HepG2 (cell line): ENCODE measurements at places on chromosomes 6 and 20. TPM values are rescaled to one million over a fixed set of nuclear protein-coding genes. Genes with fewer than 3 reads are reported as not detected.

DNA sequence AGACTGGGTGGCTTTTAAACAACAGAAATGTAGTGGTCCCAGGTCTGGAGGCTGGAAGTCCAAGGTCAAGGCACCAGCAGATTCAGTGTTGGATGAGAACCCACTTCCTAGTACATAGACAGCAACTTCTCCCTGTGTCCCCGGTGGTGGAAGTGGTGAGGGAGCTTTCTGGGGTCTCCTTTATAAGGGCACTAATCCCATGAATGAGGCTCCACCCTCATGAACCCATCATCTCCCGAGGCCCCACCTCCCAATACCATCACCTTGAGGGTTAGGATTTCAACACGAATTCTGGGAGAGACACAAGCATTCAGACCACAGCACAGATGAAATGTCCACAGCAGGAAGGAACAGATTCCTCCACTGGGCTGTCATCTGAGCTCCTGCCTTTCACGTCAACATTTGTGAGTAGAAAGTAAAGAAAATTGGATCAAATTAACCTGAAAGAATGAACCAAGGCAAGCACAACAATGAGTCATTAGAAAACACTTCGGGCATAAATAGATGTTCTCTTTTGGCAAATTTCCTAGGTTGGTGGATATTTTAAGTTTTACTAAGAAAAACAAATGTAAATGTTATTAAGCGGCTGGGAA, 130.7 kb downstream of the RNASET2 start:
- no peak for DNase-seq

BCAS1 gene
- total RNA-seq, result 0.67 and 0.91 TPM in 2 replicates

DNA sequence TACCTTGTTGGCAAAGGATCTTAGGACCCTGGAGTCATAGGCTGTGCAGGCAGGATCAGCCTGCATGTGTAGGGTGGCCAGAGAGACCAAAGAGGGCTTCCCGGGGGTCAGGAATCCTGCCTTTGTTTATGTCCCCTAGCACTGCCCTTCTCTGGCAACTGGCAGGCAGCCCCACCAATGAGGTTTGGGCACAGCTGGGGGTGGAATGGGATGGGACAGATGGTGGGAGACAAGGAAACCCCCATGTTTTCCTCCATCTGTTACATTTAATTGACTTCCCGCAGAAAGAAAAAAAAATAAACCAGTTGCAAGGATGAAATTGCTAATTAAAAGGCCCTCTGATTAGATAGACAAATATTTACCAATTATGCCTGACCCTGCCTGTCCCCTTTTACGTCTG, 27.6 kb downstream of the CD40 start:
- DNase-seq, result no peak

ZSWIM3 gene
- 5.8 and 7.3 TPM in 2 replicates for total RNA-seq

DNA sequence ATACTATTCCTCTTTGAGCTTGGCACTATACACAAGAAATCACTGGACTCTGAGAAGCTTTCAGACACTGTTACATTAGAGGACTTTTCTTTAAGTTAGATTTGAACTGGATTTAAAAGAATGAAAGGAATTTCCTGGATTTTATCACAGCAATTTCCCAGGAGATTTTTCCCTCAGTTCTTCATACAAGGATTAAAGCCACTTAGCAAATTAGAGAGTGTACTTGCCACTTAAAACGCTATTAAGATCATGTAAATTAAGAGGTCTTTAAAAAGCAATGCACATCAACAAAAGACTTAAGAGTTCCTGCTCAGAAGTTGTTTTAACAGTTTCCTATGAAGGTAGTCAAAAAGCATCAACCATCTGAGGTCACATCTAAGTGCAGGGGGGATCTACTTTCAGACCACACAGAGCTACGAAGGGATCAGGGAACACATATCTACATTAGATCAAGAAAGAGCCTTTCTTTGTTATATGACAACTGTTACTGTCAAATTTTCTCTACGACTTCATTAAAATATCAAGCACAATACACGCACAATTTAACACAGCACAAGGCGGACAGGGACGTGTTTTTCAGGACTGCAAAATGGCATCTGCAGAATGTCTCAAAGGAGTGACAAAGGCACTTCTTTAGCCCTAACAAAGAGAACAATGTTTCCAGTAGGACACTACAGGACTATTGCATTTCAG, 65.8 kb downstream of the EPB41L2 start:
- DNase-seq, result no peak

DNA sequence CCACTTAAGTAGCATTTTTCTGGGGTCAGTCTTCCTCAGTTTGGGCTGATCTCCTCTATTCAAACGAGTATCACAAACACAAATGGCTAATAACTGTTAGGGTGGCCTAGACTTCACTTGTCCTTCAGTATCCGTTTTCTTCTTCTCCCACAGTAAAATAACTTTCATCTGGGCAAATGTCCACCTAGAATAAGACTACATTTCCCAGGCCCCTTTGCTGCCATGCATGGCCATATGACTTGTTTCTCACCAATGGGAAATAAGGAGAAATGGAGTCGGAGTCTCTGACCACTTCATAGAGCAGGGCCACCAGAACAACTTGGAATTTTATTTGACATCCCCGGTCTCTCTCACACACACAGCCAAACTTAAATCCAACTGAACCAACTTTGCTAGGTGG, 51.4 kb downstream of the SULF2 start:
- no peak for DNase-seq

EBF4 gene
- total RNA-seq, result 0.84 TPM in 1 of 2 replicates, not detected in the other

SLC22A16 gene
- total RNA-seq, result not detected in 2 replicates

PSMB9 gene
- total RNA-seq, result 16.0 and 21.4 TPM in 2 replicates

DNA sequence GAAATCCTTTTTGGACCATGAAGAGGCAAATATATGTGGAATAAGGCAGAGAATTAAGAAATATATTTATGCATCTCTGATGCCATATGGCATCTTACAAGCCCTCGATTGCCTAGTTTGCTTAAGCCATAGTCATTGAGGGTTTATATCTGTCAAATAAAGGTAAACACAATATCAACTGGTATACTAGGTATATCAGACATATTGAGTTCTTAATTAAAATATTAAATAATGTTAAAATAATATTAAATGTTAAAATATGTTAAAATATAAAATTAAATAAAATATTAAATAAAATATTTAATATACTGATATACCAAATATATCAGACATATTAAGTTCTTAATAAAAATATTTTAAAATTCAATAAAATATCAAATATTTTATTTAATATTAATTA, 567.4 kb upstream of the PTCHD4 start:
- DNase-seq, result no peak

IL17F gene
- total RNA-seq, result not detected in 2 replicates

DNA sequence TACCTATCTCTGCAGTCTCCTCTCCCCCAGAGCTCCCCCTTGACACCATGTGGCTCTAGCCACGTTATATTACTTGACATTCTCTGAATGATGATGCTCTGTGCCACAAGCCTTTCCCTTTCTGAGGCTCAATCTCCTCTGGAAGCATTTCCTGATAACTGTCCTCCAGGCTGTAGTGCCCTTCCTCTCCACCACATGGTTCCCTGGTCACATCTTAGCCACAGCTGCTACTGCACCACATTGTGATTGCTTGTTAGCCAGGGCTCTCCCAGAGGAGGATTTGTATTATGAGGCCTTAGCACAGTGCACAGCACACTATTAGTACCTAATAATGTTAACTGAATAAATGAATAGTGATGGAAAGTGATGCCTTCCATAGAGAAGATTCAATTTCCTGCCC, 63.9 kb upstream of the RCAN2 start:
- DNase-seq, result no peak

DNA sequence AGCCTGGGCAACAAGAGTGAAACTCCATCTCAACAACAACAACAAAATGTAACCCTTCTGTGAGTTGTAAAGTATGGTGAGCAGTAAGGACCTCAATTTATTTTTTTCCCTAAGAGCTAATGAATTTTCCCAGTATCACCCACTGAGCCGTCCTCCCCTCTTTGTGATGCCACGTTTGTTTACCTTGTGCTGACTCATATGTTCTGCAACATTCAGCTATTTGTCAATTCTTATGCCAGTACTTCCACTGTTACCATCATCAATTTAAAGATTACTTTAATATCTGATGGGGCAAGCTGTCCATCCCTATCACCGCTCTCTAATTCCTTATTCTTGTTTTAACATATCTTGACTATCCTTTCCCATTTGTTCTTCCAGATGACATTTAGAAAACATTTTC, 37.5 kb downstream of the MAK start:
- peak; percentile 68 for DNase-seq

- DNase-seq, result peak; percentile 50
Observed at GRCh38 chr6:17703256-17703694, 3.5 kb downstream of the NUP153 start.

PROCR gene
- 0.63 and 1.4 TPM in 2 replicates for total RNA-seq

- DNase-seq, result no peak
Observed at GRCh38 chr6:52418606-52419005, 1.5 kb upstream of the EFHC1 start.

GRCh38 chr6:131765081-131765803, 42.6 kb upstream of the ENPP1 start:
- DNase-seq, result peak; percentile 83

PRDM13 gene
- not detected in 2 replicates for total RNA-seq

DNA sequence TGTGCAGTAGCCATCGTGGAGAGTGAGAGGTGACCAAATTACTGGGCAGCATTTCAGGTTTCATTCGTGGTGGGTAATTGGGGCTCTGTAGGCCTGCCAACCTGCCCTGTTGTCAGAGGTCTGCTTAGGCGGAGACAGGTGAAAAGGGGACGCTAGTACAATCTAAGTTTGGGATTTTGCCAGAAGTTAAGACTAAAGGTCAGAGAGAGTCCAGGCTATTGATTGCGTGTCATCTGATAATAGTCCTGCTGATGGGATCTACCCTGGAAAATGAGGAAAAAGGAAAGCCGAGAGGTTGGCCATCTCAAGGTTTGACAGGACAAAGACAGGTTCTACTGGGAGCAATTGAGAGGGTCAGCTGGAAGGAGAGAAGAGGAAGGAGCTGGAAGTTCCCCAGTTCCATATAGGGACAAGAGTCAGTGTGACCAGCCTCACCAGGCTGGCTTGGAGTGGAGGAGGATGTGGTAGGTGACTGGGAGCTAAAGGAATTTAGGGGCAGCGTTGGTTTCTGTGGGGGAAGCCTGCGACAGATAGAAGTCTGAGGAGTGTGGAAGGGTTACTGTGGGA, 10.9 kb downstream of the ARFGEF2 start:
- peak; percentile 80 for DNase-seq

PROKR2 gene
- not detected in 2 replicates for total RNA-seq

DNA sequence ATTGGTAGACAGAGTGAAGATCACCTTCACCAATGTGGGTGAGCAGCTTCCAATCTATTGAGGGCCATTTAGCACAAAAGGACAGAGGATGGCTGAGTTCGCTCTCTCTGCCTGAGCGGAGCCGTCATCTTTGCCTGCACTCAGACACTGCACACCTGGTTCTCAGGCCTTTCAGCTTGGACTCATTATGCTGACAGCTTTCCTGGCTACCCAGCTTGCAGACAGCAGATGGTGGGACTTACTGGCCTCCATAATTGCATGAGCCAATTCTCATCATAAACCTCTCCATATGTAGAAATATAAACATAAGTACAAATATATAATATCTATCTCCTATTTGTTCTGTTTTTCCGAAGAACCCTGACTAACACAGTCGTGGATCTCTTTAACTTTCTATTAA, 13.7 kb downstream of the TBXT start:
- no peak for DNase-seq

ZC2HC1B gene
- not detected in 2 replicates for total RNA-seq

- no peak for DNase-seq
Observed at GRCh38 chr6:141488488-141488887, 644.2 kb upstream of the GJE1 start.

GRCh38 chr20:46698788-46699187, 9.5 kb upstream of the TP53RK start:
- DNase-seq, result peak; percentile 56

DNA sequence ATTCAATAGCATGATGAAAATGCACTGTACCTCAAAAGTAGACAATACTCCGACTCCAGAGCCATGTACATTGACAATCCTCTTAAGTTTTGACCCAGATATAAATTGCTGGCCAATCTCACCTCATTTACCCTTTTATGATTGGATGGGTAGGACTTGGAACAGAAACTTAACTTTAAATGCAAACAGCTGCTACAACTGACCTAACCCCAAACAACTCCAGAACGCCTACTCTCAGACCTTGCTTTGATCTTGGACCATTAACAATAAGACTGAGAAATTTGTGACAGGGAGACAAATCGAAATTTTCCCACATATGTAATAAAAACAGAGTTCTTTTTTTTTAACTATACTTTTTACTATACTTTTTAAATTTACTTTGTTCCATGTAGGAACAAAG, 200.5 kb upstream of the MCHR2 start:
- DNase-seq, result no peak

DNA sequence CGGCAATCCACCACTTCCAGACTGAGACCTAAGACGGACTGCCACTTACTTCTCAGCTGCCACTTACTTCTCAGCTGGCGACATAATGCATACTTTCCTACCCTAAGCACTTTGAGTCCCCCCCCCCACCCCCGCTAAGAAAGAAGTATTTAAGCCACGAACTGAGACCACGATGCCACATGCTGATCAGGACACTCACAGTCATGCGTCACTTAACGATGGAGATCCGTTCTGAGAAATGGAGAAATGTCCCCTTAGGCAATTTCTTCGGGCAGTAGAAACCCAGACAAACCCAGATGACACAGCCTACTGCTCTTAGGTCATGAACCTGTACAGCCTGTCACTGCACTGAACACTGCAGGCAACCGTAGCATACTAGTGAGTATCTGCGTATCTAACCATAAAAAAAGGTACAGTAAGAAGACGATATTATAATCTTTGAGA, 690 bp downstream of the IFNGR1 start:
- peak; percentile 36 for DNase-seq

DNA sequence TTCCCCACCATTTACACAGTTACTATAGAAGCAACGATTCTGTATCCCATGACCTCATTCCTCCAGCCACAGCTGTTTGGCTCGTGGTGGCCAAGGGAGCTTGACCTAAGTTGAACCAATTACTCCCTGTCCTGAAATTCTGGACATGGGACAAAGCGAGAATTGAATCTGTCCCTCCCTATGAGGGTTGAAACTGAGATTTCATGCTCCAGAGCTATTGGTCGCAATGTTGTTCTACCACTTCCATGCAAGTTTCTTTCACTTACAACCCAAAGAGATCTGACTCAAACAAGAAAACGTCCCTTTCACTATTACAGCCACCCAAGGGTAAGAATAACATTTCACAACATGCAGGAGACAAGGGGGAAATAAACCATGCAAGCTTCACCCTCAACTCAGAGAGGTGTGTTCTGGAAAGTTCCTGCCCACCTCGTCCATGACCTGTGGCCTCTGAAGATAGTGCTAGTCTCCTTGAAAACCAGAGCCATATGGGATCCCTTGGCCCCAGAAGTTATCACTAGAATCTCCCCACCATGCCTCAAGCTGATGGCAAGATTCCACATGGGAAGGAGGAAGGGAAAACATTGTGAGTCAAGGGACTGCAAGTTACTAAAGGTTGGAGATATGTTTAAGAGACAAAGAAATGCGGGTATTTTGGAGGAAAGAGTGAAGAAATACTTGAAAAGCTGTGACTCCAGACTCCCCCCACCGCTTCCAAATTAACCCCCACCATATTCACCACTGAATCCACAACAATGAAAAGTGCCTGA, 74.5 kb upstream of the SRSF6 start:
- DNase-seq, result no peak

NRN1 gene
- not detected in 2 replicates for total RNA-seq
